ENCODE measurements at places on chromosomes 7 and 10. TPM values are rescaled to one million over a fixed set of nuclear protein-coding genes. Genes with fewer than 3 reads are reported as not detected.

The PTN gene
- not detected for total RNA-seq

The CYP2C18 gene
- total RNA-seq: not detected

The ODAD2 gene
- total RNA-seq: not detected

The PDIA4 gene
- 161 TPM for total RNA-seq

The ERVW-1 gene
- total RNA-seq: not detected

The HMX2 gene
- 0.58 TPM for total RNA-seq

The CPXM2 gene
- total RNA-seq: not detected

The EPHB4 gene
- 82.1 TPM for total RNA-seq

The BICC1 gene
- total RNA-seq: not detected

The TPK1 gene
- total RNA-seq: 7.5 TPM

The LIPF gene
- total RNA-seq: not detected

The ZEB1 gene
- 7.0 TPM for total RNA-seq
